ENCODE measurements at places on chromosomes 2 and 18.

- DNase-seq = no peak
Measured at GRCh38 chr2:45121236-45121927, 112.1 kb upstream of the SIX2 start.

GRCh38 chr2:64996871-64997307 is 7.7 kb downstream of the SLC1A4 start:
- no peak for DNase-seq

DNA sequence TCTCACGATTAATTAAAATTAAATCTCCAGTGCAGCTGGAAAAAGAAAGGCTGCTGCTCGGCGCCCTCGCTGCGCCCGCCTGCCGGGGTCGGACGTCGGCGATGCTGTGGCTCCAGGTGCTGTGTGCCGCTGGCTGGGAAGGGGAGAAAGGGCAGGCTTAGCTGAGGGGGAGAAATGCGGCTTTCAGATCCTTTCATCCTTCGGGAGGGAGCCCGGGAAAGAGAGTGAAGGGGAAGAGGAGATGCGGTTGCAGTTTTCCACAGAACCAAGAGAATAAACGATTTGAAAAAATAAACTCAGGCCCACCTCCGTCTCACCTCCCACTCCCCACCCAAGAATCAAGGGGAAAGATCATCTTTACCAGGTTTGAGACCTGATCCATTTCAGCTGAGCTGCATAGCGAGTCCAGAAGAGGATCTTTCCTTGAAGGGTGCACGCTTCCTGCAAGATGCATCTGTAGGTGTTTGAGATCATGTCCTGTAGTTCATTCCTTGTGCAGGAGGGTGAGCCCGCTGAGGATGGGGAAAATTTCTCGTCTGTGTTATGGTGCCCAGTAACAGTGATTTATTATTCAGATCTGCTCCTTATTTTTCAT is 495 bp downstream of the TMEM169 start:
- DNase-seq = no peak

GRCh38 chr18:63799189-63799588 is 24.0 kb downstream of the SERPINB7 start:
- DNase-seq = no peak

GRCh38 chr2:28276076-28276618 is 116.5 kb upstream of the FOSL2 start:
- no peak for DNase-seq

DNA sequence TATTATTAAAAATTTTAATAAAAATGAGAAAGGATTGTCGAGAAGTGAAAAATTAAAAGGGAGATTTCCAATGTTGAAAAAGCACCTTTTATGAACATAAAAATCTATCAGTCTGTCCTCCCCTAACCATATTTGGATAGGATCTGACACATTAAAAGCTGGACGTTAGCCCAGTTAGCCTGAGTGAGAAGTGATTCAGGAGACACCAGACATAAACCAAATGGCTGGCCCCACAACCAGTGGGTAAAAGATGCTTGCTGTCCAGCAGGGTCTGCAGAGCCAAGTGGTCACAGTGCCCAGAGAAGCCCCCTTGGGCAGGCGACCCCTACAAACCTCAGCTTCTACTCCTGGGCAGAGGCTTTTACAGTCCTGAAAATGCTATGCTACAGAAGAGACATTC is 253.8 kb upstream of the LYPD1 start:
- DNase-seq = no peak

All from KG1 (cell line).